ENCODE measurements at places on chromosomes 2 and 18. TPM values are rescaled to one million over a fixed set of nuclear protein-coding genes. Genes with fewer than 3 reads are reported as not detected.

GRCh38 chr18:35851286-35851970 is 121.1 kb upstream of the RMP24 start:
- DNase-seq: no peak

GRCh38 chr2:11412449-11412810 is 53.5 kb downstream of the E2F6 start:
- DNase-seq: no peak

GRCh38 chr2:237661799-237662328 is 34.5 kb downstream of the LRRFIP1 start:
- no peak for DNase-seq

The GALNT13 gene
- 0.45 TPM for total RNA-seq

The DCDC2C gene
- not detected for total RNA-seq

DNA sequence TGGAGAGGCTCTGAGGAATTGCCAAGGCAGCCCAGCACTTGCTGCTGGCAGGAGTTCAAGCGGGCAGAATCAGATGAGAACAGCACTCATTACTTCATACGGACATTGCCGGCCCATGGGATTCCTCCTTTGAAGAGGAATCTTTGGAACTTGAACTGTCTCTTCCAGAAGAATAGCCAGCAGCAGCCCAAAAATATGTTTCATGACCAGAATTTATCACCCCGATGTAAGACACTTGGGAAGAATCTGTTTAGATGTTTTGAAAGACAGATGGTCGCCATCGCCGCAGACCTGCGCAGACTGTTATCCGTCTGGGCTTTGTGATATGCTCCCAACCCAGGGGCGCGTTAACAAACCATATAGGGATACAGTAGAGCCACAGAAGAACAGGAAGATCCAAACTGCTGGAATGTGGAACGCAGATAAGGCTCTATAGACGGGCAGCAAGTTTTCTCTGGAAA is 3.7 kb upstream of the ADI1 start:
- peak; percentile 63 for DNase-seq

GRCh38 chr2:101987832-101988231 is 3.9 kb upstream of the IL1R2 start:
- DNase-seq: no peak

All from fibroblast of the aortic adventitia (primary cell).